ENCODE measurements at places on chromosomes 13 and 19.

DNA sequence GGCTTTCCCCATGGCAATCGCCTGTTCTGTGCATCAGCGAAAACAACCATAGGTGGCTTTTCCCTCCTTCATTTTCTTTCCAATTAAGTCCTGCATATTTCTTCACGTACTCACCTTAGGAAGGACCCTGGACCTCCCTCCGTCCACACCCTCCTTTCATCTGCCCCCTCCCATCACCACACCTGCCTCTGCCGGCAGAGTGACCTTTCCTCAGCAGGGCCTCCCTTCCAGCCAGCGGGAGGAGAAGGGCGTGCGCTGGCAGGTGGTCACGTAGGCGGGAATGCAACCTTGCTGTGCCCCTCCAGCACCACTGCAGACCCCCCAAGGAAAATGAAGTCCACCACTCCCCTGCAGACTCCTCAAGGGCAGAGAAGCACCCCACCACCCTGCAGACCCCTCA is 61.1 kb downstream of the GSX1 start:
- no peak for DNase-seq

GRCh38 chr13:95784161-95784899 is 107.4 kb downstream of the DNAJC3 start:
- no peak for DNase-seq

DNA sequence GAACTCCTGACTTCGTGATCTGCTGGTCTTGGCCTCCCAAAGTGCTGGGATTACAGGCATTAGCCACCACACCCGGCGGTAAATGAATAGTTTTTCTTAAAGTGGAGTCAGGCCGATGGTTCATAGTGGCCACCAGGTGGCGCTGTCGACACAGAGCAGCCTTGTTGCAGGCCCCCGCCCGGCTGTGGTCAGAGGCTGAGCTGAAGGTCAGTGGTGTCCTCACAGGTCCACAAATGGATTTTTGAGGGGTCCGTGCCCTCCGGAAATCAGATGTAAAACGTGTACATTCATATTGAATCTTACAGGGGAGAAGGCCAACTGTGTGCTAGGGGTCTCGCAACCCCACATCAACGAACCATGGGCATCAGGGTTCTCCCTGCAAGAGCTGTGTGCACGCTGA is 13.4 kb upstream of the WDR18 start:
- DNase-seq = no peak

DNA sequence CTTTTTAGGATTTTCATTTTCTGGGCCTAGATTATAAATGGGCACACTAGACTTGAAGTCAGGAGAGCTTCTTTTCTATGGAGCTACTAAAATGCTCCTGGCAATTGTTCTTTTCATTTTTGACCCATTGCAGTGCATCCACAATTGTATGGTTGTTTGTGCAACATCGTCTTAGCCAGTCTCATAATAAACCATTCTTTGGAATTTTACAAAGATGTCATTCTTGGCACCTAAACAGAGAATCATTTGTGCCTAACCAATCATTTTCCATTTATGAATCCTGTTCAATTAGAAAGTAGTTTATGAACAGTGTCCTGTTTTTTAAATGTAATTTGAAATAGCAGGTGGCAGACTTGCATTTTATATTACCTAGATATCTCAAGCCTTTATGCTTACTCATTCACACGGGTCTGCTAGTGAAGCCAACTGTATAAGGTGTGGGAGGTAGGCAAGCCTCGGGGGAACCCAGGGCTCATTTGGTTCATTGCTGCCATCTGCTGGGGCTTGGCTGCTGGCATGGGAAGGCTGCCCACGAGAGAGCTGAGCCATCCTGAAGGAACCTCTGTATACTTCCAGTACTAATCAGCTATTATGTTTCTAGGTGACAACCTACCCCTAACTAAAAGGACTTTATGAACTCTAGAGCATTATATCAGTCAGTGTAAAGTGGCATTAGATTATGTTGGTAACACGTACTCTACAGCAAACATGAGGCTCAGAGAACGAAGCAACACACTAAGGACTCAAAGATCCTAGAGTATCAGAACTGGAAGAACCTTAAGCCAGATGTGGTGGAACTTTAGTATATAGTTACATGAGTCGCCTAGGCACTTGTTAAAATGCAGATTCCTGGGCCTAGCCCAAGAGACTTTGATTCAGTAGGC is 60.0 kb downstream of the TPT1 start:
- DNase-seq = peak; percentile 38

GRCh38 chr19:49389406-49389805 is 1.4 kb downstream of the KASH5 start:
- no peak for DNase-seq

GRCh38 chr13:41930154-41930553 is 30.8 kb downstream of the VWA8 start:
- no peak for DNase-seq

GRCh38 chr13:46295491-46296114 is 83.9 kb downstream of the LRRC63 start:
- no peak for DNase-seq

DNA sequence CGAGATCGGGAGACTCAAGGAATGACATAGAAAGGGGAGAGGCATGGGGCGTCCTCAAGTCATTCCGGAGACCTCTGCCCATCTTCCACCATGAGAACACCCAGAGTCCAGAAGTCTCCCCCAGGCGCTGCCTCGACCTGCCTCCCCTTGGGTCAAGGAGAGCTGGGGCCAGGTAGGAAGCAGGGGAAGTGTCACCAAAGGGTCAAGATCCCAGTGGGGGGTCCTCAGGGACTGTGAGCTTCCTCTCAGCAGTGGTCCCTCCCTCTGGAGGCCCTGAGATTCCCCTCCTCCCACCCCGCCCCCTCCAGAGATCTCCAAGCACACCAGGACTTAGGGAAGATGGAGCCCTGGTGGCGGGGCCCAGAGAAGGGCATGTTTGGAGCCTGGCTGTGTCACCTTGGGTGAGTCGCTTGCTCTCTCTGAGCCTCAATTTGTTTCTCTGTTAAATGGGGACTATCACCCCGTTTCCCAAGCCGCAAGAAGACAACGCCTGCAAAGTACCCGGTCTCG is 919 bp downstream of the DACT3 start:
- no peak for DNase-seq

GRCh38 chr13:37383046-37383445 is 215.5 kb downstream of the POSTN start:
- no peak for DNase-seq

DNA sequence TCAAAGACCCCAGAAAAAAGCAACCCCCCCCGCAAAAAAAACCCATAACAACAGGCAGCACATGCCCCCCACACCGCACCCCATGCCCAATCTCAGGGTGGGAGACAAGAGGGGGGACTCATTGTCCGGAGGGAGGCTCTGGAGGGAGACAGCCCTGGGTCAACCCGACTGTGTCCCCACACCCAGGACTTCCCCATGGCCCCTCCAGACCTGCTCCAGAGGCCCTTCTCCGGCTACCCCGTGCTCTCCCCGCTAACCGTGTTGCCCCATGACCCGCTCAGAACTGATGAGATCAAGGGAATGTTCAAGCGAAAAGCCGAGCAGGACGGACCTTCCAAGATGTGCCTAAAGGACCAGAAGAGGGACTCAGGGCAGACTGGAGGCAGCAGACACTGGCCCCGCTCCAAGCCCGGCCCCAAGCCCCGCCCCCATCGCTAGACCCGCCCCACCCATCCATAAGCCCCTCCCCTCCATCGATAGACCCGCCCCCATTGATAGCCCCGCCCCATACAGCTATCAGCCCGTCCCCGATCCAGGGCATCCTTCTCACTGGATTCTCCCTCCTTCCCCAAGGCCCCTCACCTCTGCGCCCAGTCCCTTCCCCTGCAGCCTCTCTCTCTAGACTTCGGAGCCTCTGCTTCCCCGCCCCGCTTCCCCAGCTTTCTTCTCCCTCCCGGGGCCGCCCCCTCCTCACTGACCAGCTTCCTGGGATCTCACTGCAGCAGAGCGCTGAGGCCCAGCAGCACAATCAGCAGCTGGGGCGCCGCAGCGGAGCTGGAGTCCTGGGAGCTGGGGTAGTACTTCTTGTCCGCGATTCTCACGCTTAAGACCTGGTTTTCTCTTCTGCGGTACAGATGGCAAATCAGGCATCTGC is 2.2 kb downstream of the BST2 start:
- DNase-seq = peak; percentile 67

DNA sequence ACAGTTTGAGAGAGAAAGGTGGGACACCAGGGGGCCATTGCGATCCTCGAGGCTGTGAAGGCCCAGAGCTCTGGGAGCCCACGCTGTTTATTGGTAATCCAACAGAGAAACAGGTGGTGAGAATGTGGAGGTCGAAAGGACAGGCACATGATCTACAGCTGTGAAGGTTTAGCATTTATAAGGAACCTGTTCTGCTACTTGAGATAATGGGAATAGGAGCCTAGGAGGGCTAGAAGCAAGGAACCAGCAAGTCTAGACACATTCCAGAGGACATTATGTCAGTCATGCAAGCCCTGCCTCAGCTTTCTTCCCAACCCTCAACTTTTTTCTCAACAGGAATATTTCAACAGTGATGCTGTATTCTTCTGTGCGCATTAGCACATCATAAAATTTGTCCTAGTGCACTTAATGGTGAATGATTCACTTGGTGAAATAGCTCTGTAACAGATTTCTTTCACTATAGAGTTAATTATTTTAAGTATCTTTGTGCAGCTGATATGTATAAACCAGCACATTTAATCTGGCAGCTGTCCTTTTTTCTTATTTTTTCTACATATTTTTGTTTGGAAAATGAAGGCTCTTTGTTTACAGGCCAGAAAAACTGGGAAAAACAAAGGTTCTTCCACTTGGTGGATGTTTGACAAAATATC is 25.4 kb downstream of the ZNF90 start:
- DNase-seq = no peak

DNA sequence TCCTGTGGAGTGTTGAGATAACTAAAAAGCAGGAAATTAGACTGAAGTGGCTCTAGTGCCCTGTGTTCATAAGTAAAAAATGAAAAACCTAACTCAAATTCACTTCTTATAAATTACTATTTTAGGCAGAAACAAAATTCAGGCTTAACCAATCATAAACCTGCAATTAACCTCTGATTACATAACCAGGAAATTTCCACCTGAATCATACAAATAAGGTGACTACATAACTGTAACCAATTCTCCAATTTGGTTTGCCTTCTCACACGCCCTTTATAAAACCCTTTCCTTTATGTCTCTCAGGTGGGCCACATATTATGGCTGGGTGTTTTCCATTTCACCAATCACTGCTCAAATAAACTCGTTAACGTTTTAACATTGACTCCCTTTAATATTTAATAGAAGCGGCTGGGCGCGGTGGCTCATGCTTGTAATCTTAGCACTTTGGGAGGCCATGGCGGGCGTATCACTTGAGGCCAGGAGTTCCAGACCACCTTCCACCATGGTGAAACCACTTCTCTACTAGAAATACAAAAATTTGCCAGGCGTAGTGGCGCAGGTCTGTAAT is 22.9 kb upstream of the ZNF724 start:
- no peak for DNase-seq

- no peak for DNase-seq
Measured at GRCh38 chr19:3979289-3979673, 6.0 kb downstream of the EEF2 start.

DNA sequence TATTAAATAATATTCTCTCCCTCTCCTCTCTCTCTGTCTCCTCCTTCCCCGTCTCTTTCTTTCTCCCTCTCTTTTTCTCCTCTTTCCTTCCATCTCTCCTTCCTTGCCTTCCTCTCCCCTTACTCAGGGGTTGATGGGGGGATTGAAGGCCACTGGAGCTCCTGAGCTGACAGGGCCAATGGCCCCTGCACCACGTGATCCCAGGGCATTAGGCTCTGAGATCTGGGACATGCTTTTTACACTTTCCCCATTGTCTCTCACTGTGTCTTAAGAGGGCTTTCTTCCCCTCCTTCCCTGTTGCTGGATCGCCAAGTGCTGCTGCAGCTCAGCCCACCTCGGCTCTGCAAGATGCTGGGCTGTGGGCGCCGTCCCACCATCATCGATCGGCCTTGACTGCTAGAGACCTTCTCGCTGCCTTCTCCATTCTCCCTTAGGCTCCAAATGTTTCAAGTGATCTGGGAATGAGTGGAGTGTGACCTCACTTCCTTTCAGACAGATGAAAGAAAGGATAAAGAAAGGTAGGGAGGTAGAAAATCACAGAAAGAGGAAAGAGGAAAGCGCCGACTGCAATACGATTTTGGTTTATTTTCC is 42.2 kb downstream of the COL4A1 start:
- no peak for DNase-seq

DNA sequence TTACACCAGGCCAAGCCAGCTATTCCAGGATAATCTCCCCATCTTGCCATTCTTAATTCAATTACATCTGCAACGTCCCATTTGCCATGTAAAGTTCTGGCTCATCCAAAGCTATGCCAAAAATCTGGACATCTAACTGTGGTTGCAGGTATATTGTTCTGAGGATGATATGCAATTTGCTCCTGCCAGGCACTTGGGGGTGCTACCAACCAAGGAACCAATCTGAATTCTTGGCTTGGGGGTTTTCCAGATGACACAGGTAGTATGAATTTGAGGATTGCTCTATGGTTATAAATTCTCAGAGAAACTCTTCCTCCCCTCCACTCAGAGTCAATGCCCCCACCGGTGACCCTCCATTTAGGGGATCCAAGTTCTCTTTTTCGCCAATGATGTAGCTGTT is 33.0 kb downstream of the CRYL1 start:
- DNase-seq = peak; percentile 51

- DNase-seq = no peak
Measured at GRCh38 chr13:112762690-112763080, 72.8 kb downstream of the ATP11A start.

DNA sequence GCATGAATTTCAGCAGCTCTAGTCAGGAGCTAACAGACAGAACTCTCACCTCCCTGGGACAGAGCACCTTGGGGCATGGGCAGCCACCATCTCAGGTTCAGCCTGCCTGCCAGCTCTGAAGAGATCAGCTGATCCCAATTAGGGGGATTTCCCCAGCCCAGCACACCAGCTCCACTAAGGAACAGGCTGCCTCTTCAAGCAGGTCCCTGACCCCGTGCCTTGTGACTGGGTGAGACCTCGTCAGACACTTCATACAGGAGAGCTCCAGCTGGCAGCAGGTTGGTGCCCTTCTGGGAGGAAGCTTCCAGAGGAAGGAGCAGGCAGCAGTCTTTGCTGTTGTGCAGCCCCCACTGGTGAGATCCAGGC is 84.5 kb upstream of the UFM1 start:
- no peak for DNase-seq

GRCh38 chr13:30711375-30711774 is 24.0 kb upstream of the ALOX5AP start:
- DNase-seq = no peak

DNA sequence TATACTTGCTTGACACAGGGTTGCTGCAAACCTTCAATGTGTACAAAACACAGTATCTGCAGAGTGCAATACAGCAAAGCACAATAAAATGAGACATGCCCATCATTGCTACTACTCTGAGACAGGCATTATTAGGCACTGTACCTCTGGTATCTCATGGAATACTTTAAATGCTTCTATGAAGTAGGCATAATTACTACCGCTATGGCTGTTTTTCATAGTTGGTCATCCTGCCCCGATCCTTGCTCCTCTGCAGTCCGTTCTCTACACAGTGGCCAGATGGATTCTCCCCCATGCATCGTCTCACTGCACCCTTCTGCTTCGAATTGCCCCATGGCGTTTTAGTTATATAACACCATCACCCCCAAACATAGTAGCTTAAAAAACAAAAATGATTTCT is 83.0 kb upstream of the UBL3 start:
- DNase-seq = no peak
